ENCODE measurements at places on chromosomes 12 and 14.

- H3K27me3 ChIP-seq: no peaks in the 10 kb centered on the region
- no peaks in the 10 kb centered on the region for H3K36me3 ChIP-seq
- no peak overlapping the region for H3K27ac ChIP-seq
- H3K4me3 ChIP-seq: no peak overlapping the region
- DNase-seq: peak; percentile 74
These were observed 42.8 kb upstream of the CORO1C start for GRCh38 chr12:108773798-108774788.

GRCh38 chr14:61875483-61875882 lies 113.3 kb downstream of the SNAPC1 start:
- DNase-seq: no peak
- no peaks in the 10 kb centered on the region for H3K4me1 ChIP-seq

- no peak overlapping the region for H3K4me3 ChIP-seq
- H3K27me3 ChIP-seq: no peaks in the 10 kb centered on the region
- no peak overlapping the region for H3K27ac ChIP-seq
- no peak for DNase-seq
- no peaks in the 10 kb centered on the region for H3K4me1 ChIP-seq
- no peaks in the 10 kb centered on the region for H3K36me3 ChIP-seq
These were observed 200.6 kb upstream of the TBX3 start for GRCh38 chr12:114884575-114884974.

DNA sequence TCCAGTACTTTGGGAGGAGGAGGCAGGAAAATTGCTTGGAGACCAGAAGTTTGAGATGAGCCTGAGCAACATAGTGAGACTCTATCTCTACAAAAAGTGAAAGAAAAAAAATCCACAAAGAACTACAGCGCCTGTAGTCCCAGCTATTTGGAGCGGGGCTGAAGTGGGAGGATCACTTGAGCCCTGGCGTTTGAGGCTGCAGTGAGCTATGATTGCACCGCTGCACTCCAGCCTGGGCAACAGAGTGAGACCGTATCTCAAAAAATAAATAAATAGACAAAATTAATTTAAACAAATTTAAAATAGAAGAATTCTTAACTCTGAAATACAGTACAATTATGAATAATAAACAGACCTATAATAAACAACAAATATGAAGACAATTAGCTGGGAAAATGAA lies 40.9 kb downstream of the ATL1 start:
- H3K36me3 ChIP-seq: no peaks in the 10 kb centered on the region
- H3K27ac ChIP-seq: no peak overlapping the region
- no peak overlapping the region for H3K4me3 ChIP-seq
- DNase-seq: peak; percentile 36
- H3K4me1 ChIP-seq: no peaks in the 10 kb centered on the region
- H3K27me3 ChIP-seq: no peaks in the 10 kb centered on the region

DNA sequence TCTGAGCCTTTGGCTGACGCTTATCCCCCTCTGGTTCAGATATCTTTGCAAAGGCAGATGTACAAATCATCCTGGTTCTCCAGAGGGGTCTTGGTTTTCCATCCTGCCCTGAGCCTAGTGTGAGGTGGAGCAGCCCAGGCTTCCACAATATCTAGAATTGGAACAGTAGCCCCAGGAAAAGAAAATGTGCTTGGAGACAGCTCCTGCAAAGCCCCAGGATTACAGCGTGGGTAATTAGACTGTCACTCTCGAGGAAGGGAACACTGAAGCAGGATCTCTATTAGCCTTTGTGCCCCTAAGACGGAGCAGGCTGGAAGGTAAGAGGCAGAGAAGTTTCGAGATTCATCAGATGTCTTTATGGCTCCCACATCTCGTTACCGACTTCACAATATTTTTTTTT lies 59.4 kb downstream of the TMEM132C start:
- no peak overlapping the region for H3K4me3 ChIP-seq

DNA sequence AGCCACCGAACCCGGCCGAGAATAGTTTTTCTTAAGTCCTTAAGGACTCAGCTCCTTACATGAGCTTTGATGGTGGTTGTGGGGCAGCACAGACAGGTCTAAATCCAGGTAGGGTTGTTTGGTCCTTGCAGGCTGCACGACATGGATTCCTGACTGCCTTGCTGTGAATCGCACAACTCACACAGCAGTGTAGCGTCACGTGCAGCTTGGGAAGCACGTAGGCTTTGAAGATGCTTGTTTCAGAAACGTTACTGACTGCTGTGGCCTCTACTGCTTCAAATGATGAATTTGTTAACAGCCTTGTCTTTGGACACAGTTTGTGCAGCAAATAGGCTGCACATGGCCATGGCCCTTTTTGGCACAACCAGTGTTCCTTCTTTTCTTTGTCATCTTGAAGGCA lies 29.9 kb downstream of the ZBTB42 start:
- no peak overlapping the region for H3K4me3 ChIP-seq
- no peak for DNase-seq
- H3K27me3 ChIP-seq: peaks cover 3% of the 10 kb centered on the region
- no peaks in the 10 kb centered on the region for H3K4me1 ChIP-seq
- H3K36me3 ChIP-seq: no peaks in the 10 kb centered on the region
- no peak overlapping the region for H3K27ac ChIP-seq

DNA sequence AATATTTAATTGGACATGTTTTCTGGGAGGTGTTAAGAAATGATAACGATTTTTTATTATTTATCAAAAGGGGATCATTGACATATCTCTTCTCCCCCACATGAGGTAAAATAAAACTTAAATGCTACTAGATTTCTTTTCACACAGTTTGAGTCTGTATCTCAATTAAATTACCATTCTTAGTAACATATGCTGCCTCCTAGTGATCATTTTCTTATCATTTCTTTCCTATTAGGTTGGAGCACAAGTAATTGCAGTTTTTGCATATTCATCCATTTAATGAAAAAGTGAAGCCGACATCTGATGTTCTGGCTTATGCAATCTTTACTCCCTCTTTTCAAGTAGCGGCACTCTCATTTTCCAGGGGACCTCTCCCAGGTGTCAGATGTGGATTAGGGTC lies 24.9 kb downstream of the PUS7L start:
- no peak for DNase-seq
- 0 out of 2 replicates have a peak, but pooled peaks cover 2% of the 10 kb centered on the region for H3K4me1 ChIP-seq
- H3K27ac ChIP-seq: no peak overlapping the region
- H3K36me3 ChIP-seq: no peaks in the 10 kb centered on the region

GRCh38 chr14:21476523-21476924 lies 235 bp downstream of the RAB2B start:
- H3K4me3 ChIP-seq: peak overlapping the region; percentile 100
- H3K36me3 ChIP-seq: peaks cover 16% of the 10 kb centered on the region
- H3K4me1 ChIP-seq: no peaks in the 10 kb centered on the region
- H3K27me3 ChIP-seq: no peaks in the 10 kb centered on the region
- DNase-seq: no peak

DNA sequence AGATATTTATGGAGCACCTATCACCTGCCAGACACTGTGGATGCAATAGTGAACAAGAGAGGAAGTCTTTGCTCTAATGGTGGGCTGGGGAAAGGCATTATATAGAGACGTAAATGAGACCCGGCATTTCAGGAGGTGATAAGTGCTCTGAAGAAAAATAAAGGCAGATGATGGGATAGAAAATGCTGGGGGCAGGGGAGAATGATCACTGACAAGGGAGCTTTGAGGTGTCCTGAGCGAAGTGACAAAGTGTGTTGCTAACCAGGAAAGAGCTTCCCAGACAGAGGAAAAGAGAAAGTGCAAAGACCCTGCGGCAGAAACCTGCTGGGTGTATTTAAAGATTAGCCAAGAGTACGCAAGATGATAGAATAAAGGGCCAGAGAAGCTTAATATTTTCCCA lies 1096.1 kb downstream of the BCL11B start:
- no peak for DNase-seq
- no peaks in the 10 kb centered on the region for H3K27me3 ChIP-seq
- H3K4me1 ChIP-seq: no peaks in the 10 kb centered on the region
- no peak overlapping the region for H3K4me3 ChIP-seq
- H3K36me3 ChIP-seq: no peaks in the 10 kb centered on the region

- H3K27me3 ChIP-seq: no peaks in the 10 kb centered on the region
- no peaks in the 10 kb centered on the region for H3K36me3 ChIP-seq
- no peaks in the 10 kb centered on the region for H3K4me1 ChIP-seq
- no peak overlapping the region for H3K4me3 ChIP-seq
- H3K27ac ChIP-seq: no peak overlapping the region
These were observed 26.4 kb downstream of the WIF1 start for GRCh38 chr12:65094722-65095121.

DNA sequence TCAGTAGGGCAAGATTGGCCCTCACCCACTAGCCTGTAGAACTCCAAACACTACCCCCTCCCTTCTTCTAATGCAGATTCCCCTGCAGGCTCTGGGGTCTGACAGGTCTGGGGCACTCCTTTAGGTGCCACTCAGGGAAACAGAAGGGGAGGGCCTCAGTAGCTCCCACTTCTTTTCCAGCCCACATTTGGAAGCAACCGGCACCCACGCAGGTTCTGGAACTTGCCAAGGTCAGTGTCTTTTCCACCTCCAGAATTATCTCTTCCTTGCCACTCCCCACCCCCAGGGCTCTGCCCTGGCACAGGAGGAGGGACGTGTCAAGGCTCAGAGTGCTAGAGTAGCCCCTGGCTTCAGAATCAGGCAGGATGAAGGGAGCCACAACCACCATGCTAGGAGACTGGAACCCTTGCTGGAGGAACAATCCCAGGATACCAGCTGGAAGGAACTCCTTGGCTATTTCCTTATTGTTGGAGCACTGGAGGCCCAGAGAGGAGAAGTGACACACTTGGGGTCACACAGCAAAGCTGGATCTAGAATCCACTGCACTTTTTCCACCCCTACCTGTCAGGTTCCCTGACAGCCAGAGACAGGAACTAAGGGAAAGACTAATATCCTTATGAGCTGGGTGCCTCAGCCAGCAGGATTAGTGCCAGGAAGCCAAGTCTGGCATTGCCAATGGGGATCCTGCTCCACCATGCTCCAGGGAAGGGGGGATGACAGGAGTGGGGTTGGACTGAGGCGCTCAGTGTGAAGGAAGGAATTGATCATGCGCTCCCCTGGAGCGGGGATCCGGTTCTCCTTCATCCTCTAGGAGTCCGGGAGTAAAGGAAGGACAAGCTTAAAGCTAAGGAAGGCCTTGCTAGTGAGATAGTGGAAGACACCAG lies 1.8 kb upstream of the FIGNL2 start:
- H3K4me3 ChIP-seq: peak overlapping the region; percentile 76
- no peaks in the 10 kb centered on the region for H3K36me3 ChIP-seq
- DNase-seq: no peak
- H3K27ac ChIP-seq: no peak overlapping the region

DNA sequence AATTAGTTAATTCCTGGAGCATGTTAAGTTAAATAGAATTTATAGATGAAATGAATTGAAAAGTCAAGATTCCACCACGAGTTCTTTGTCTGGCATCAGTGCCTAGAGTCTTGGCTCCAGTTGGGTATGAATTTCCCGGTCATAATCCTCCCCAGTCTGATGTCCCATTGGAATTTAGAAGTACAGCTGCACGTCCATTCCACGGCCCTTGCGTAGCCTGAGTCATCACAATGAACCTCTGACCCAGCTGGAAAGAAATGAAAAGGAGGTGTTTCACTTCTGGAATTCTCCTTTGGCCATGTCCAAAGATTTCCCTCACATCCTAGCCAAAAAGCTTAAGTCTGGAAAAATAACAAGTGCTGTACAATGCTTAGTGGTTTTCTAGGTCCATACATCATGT lies 122.7 kb downstream of the KICS2 start:
- H3K4me3 ChIP-seq: no peak overlapping the region
- H3K27ac ChIP-seq: no peak overlapping the region
- H3K36me3 ChIP-seq: no peaks in the 10 kb centered on the region
- no peak for DNase-seq
- H3K27me3 ChIP-seq: no peaks in the 10 kb centered on the region

- no peaks in the 10 kb centered on the region for H3K27me3 ChIP-seq
- no peak overlapping the region for H3K4me3 ChIP-seq
- H3K36me3 ChIP-seq: no peaks in the 10 kb centered on the region
- peaks cover 4% of the 10 kb centered on the region for H3K4me1 ChIP-seq
These were observed 27.1 kb downstream of the KRT18 start for GRCh38 chr12:52975820-52976573.

GRCh38 chr12:42686514-42687172 lies 97.1 kb upstream of the PRICKLE1 start:
- no peak for DNase-seq
- peaks cover 17% of the 10 kb centered on the region for H3K36me3 ChIP-seq
- H3K27me3 ChIP-seq: no peaks in the 10 kb centered on the region
- no peak overlapping the region for H3K4me3 ChIP-seq

GRCh38 chr12:45234139-45234865 lies 18.4 kb downstream of the ANO6 start:
- H3K27ac ChIP-seq: peak overlapping the region; percentile 95
- no peaks in the 10 kb centered on the region for H3K27me3 ChIP-seq
- peaks cover 9% of the 10 kb centered on the region for H3K36me3 ChIP-seq
- H3K4me3 ChIP-seq: peak overlapping the region; percentile 19
- peaks cover 15% of the 10 kb centered on the region for H3K4me1 ChIP-seq

- DNase-seq: no peak
- no peaks in the 10 kb centered on the region for H3K27me3 ChIP-seq
- H3K4me3 ChIP-seq: no peak overlapping the region
These were observed 96.1 kb upstream of the GRIP1 start for GRCh38 chr12:66774929-66775328.

GRCh38 chr12:131100031-131100674 lies 146.4 kb downstream of the ADGRD1 start:
- no peak overlapping the region for H3K27ac ChIP-seq
- no peaks in the 10 kb centered on the region for H3K27me3 ChIP-seq
- H3K4me3 ChIP-seq: no peak overlapping the region
- no peaks in the 10 kb centered on the region for H3K36me3 ChIP-seq
- DNase-seq: no peak

DNA sequence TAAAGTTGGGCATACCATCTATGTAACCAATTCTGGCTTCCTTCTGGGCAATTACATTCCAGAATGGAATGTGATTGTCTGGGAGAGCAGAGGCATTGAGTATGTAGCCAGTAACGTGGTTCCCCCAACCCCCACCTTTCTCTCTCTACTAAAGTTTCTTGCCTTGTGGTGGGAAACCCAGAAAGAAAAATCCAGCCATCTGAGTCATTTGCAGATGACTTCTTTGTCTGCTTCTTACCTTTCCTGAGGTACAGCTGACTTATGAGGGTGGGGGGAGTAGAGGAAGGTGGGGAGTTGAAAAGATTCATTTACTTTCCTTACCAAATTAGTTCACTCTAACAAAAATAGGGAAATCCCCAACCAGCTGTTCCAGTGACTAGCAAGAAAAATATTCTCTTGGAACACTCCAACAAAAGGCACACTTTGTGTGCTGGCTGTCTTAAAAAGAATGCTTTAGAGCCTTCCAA lies 112.1 kb upstream of the FRMD6 start:
- no peak for DNase-seq
- H3K27me3 ChIP-seq: no peaks in the 10 kb centered on the region
- no peaks in the 10 kb centered on the region for H3K36me3 ChIP-seq
- no peak overlapping the region for H3K27ac ChIP-seq
- H3K4me1 ChIP-seq: peaks cover 4% of the 10 kb centered on the region
- no peak overlapping the region for H3K4me3 ChIP-seq

DNA sequence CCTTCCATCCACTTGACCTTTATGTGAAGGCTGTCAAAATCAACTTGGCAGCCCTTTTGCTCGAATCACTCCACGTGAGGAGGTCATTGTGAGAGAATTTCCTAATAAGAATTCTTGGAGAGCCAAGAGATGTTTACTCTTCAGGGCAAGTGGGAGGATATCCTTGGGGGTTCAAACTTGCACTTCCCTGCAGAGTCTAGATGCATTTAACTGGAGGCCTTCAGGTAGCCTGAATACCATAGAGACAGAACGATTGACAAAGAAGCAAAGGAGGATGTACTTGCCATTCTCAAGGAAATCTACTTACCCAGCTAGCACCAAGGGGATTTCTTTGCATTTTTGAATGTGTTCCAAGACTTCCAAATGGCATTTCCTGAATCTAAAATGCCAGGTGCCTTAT lies 1702.6 kb upstream of the FLRT2 start:
- H3K27me3 ChIP-seq: no peaks in the 10 kb centered on the region
- no peak overlapping the region for H3K27ac ChIP-seq
- peaks cover 8% of the 10 kb centered on the region for H3K4me1 ChIP-seq

Measured in H9 (cell line).